ENCODE measurements at places on chromosomes 11 and 22.

DNA sequence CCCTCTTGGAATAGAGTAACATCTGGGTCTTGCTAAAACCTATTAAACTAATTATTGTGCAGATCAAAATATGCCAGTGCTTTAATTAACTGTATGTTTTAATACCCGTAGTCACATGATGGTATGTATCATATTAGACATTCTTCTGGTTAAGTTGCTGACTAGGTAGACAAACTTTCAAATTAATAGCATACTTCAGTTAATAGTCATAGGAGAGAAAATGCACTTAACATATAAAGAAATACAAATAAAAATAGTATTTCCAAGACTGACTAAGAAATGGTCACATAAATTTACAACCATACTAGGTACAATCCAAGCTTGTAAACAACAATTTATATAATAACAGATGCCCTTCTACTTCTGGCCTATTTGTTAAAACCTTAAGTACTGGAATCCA lies 7.6 kb upstream of the EXPH5 start:
- no peak for DNase-seq

GRCh38 chr22:31742115-31742514 lies 7.8 kb downstream of the PRR14L start:
- DNase-seq: no peak

- no peak for DNase-seq
These were observed 32.1 kb downstream of the ENDOD1 start for GRCh38 chr11:95121698-95122097.

DNA sequence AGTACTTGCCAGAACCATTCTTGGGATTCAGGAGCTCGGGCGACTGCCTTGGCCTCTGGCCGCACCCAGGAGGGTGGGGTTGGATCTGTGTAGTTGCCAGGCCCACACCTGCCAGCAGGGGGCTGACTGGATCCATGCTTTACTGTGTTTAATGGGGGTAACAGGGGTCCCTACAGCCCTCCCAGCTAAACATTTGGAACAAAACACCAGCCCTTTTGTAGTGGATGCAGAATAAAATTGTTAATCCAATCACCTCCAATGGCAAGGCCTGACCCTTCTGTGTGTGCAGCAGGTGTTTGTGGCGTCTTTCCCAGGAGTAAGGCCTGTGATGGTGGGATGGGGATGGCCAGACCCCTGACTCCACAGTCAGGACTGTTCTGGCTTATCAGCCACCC lies 22.5 kb downstream of the SUN2 start:
- DNase-seq: no peak

- no peak for DNase-seq
These were observed 92.8 kb downstream of the ARHGAP8 start for GRCh38 chr22:44845191-44845590.

DNA sequence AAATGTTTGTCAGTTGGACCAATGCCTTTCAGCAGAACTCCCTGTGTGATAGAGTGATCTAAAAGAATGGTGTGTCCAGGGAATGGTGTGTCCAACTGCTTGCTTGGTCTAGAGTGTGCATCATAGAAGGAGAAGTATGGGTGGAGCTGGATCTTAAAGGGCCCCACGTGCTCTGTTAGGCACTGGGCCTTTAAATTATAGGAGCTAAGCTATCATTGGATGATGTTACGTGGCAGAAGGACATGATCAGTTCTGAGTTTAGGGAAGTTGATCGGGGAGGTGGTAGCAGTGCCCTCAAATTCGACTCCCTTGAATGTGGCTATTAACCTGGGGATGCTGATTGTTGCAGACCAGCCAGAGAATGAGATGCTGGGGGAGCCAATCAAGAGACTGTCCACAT lies 16.4 kb downstream of the STX3 start:
- no peak for DNase-seq

DNA sequence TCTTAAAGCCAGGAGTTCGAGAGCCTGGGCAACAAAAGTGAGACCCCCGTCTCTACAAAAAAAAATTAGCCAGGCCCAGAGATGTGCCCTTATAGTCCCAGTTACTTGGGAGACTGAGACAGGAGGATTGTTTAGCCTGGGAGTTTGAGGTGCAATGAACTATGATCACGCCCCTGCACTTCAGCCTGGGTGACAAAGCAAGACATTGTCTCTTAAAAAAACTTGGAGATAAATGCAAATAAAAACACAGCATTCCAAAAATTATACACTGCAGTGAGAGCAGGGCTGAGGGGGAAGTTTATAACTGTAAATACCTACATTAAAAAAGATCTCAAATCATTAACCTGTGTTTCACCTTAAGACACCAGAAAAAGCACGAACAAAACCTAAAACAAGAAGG lies 22.1 kb downstream of the AP2A2 start:
- DNase-seq: no peak

DNA sequence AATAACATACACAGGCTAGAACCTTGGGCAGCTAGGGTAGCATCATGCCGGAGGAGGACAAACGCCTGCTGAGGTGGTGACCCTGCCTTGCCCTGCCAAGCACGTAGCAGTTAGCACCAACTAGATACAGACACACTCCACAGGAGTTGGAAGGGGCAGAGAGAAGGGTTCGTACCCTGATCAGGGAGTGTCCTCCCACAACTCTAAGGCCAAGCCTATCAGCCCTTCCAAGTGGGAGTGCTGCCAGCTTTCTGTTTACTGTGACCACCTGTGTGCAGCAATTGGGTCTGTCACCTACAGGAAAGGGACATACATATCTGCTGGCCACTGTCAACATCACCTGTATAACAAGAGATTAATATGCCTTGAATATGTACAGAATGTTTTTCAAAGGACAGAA lies 1.9 kb upstream of the THAP7 start:
- DNase-seq: no peak

GRCh38 chr11:105538588-105538987 lies 71.3 kb upstream of the GRIA4 start:
- DNase-seq: no peak

DNA sequence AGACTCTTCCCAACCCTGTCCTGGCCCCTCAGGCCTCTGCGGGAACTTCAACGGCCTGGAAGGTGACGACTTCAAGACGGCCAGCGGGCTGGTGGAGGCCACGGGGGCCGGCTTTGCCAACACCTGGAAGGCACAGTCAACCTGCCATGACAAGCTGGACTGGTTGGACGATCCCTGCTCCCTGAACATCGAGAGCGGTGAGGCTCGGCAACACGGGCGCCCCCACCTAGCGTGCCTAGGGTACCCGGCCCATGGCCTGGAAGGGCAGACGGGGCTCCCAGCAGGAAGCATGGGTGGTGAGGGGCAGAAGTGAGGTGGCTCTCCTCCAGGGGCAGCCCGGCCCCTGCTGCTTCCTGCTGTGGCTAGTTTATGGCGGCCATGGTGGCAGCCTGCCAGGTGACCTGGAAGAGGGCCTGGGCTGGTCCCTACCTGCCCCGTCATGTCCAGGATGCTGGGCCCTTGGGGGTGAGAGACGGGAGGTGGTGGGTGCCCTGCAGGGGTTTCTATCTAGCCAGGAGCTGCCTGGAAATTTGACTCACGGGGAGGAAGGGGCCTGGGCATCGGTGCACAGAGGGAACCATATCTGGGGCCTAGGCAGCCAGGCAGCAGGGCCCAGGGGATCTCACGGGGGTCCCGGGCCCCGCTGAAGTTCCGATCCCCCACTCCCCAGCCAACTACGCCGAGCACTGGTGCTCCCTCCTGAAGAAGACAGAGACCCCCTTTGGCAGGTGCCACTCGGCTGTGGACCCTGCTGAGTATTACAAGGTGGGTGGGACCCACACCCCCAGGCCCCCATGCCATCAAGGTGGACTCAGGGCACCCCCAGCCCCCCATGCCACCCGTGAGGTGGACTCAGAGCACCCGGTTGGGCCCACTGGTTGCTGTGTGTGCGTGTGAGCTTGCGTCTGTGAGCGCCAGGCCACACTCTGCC lies 9.2 kb downstream of the MUC2 start:
- DNase-seq: no peak

DNA sequence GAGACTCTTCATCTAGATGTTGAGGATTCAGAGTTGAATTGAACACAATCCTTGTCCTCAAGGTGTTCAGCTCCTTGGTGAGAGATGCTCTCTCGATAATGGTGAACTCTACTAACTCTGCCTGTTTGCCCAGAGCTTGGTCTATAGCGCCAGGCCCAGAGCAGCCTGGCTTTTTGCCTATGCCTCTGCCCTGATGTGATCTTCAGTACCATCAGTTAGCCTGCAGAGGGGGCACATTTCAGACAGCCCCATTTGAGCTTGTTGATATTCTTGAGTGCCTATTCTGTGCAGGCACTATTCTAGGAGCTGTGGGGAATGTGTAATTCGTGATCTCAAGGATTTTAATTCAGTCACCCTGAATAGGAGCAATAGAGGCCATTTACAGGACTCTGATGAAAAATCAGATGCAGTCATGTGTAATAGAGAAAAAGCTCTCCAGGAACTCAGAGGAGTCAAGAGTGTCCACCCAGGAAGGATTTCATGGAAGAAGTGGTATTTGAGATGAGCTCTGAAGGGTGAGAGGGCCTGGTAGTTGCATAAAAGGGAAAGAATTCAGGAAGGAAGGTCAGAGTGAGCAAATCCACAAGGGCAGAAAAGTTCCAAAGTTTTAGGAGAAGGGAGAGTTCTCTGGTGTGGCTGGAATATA lies 19.3 kb downstream of the GTPBP1 start:
- no peak for DNase-seq

DNA sequence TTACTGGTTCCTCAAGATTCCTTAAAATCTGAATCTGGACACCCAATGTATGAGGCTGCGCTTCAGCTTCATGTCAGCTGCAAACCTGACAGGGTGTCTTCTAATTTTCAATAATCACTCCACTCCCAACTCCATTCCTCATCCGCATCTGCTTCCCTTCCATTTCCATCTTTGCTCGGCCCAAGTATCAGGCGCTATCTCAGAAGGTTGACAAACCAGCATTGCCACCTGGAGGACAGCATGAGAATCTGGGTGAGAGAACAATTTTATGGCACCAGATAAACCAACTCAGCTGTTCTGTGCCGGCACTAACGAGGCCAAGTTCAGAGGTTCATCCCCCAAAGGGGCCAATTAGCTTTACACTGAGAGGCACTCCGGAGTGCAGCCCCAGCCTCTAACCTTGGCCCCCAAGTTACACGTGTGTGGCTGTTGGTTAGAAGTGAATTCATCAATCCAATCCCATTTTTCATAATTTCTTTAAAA lies 79.1 kb upstream of the LMO2 start:
- DNase-seq: peak; percentile 29

- no peak for DNase-seq
These were observed 9.1 kb downstream of the POLD4 start for GRCh38 chr11:67344264-67344663.

DNA sequence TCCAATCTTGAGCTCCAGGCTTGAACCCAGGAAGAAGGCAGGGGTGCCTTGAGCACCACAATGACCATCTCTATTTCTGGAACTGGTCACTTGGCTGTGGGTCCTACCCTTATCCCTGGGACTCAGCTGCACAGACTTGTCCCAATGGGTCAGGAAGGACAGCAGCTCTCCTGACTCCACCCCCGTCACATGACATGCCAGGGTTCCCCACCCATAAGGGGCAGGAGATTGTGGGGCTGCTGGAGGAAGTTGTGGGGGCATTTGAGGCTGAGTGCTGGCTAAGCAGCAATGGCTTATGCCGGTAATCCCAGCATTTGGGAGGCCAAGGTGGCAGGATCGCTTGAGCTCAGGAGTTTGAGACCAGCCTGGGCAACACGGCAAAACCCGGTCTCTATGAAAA lies 56.2 kb downstream of the NFAM1 start:
- no peak for DNase-seq

- DNase-seq: no peak
These were observed 4.5 kb downstream of the ANO5 start for GRCh38 chr11:22197139-22198005.

DNA sequence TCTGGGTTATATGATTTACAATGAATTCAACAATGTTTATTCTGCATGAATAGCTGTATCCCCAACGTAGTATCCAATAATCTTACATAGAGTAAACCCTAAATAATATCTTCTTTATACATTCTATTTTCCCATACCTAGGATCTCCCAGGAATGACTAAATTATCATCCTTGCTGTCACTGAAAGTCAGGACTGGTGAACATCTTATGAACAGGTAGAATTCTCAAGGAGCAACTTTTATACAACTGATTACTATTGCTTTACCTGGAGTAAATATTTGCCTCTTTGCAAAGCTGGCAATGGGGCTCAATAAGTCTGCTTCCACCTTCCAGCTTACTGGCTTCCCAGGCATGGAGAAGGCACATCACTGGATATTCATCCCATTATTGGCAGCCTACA lies at the start of gene OR51B6:
TSS of gene OR51B6 (plus strand) at position 301 of the 400 bp plus-strand sequence. CDS start at position 301, 0 bp downstream.
- no peak for DNase-seq

DNA sequence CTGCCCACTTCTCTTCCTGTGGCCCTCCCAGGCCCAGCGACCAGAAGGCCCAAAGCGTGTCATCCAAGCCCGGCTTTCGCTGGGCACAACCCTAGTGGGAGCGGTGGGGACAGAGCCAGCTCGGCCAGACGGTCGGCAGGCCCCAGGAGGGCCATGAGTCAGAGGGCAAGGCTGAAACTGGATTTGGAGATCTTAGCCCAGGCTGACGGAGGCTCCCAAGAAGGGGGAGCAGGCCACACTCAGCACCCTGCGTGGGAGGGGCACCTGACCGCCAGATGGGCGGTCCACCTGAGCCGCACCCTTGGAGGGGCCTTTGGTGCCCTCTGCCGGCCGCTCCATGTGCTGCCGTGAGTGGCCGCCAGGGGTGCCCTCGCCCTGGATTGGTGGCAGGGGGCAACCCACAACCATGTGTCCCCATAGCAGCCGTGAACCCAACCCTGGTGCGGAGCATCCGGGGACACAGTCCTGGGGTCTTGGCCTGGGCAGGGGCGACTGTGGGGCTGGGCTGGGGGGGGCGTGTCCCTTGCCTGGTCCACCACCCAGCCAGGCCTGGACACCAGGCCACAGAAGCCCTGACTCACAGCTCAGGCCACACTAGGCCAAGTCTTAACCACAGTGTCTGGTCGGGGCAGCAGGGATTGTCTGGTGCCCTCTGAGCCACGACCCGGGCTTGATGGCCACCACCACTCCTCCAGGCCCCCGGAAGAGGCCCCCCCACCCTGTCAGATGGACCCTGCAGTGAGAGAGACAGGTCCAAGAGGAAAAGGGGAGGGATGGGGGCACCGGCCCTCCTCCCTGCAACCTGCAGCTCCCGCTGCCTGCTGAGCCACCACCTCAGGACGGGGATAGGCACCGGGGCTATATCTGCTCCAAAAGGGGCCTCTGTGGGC lies 19.2 kb upstream of the TALDO1 start:
- peak; percentile 72 for DNase-seq

DNA sequence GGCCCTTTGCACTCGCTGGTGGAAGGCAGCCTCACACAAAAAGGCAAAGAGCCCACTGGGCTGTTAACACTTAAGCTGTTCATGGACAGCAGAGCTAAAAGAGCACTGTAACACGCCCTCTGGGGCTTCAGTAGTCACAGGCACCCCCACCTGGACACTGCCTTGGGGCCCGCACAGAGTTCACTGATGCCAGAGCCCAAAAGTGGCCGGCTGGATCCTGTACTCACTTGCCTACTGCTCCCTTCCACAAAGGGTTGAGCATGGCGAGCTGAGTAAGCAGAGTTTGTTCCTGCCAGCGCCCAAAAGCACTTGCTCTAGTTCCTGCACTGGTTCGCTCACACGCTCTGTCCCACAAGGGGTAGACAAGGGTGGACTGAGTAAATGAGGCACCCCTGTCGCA lies 78.8 kb downstream of the RELT start:
- no peak for DNase-seq

- no peak for DNase-seq
These were observed 7.5 kb upstream of the SULT4A1 start for GRCh38 chr22:43869799-43870198.

- DNase-seq: no peak
These were observed 628 bp downstream of the CHKB start for GRCh38 chr22:50581950-50582492.

- DNase-seq: no peak
These were observed 82.9 kb upstream of the CRTAM start for GRCh38 chr11:122755409-122755808.

GRCh38 chr11:49405743-49406142 lies 197.3 kb upstream of the FOLH1 start:
- DNase-seq: no peak
